Stimulated activated effector memory CD8-positive, alpha-beta T cell treated with anti-CD3 and anti-CD28 coated beads, Interleukin-12 subunit alpha, Interleukin-12 subunit beta, amount 100 ng/mL, for 72 hours (primary cell): ENCODE measurements at places on chromosomes 6 and 20.

DNA sequence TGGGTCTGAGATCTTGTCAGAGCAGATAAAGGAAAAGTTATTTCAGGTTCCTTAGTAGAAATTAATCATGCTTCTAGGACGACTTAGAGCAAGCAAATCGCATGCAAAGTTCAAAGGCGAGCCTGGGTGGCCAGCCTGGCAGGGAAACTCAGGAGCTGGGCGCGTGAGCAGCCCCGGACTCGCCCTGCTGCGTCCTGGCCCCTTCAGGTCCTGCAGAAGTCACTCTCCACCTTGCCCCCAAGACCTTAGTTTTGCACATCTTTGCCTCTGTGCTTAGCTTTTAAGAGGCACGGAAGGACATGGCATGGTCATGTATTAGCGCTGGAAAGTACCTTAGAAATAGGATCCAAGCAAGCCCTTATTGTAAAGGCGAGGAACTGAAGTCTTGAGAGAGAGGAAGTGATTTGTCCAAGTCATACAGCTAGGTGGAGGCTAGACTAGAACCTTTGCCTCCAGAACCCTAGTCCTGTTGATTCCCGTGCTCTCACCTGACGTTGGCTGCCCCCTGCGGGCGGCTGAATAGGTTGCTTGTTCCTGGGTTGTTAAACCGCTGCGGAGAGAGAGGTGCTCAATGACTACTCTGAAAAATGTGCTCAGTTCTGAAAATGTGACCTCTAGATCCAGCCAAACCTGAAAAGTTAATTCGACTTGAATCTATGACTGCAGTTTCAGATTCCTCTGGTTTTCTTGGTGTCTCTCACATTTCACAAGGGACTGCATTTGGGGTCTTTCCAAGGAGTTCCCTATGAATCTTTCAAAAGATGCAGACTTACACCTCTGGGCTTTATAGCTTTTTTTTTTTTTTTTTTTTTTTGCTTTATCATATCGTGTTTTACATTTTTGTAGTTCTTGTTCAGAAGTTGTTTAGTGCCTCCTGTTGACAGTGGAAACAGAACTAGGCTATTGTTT is 2.7 kb downstream of the MYB start:
- DNase-seq = peak; percentile 85

DNA sequence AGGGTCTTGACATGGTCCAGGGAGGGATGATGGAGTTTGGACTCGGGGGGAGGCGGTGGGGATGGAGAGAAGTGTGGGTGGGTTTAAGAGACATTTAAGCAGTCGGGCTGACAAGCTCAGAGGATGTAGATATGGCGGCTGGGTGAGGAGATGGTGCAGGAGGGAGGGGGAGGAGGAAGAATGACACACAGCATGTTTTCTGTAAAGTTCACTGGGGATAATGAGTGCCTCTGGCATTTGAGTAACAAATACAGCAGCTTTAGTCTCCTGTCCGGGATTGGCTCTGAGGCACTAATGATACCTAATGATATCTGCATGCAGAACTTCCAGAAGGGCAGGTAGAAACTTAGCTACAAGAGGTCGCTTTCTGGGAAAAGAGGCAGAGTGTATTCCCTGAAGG is 107.8 kb downstream of the DHX35 start:
- no peak for DNase-seq

GRCh38 chr6:68638230-68638900 is 3.3 kb downstream of the ADGRB3 start:
- no peak for DNase-seq

GRCh38 chr6:152575161-152575560 is 62.0 kb downstream of the SYNE1 start:
- no peak for DNase-seq

GRCh38 chr6:125339653-125340052 is 37.9 kb upstream of the HDDC2 start:
- DNase-seq = no peak

DNA sequence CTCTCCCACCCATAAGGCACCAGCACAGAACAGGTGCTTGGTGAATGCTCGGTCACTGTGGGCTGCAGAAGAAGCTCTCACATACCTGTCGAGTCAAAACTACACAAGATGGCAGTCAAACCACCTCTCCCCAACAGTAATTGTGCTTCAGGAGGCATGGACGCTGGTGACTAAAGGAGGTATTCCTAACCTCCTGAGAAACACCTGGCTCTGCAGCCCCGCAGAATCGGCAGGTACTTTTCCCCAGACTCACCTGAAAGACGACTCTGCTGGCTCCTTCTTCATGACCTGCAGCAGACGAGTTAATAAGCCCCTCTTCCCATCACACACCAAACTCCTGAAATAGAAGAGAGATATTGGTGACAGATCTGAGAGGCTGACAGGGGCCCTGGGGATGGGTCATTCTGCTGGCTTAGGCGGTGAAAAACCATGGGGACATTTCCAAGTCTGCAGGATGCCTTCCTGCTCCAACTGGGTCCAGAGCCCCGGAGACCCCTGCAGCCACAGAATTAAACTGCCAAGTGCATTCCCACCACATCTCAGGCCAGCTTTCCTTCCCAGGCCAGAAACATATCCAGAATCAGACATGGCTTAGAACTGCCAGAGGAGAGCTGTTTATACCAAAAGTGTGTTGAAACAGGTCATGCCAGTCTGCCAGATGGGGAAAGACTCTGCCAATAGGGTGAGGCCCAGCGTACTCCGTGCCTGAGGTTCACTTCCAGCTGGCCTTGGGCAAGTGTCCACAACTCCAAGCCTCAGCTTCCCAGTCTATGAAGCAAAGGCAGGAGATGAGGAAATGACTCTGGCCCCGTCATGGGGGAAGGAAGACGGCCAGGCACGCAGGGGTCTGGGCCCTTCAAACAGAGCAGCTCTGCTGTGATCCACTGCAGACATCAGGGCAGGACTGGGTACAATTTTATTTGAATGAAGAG is 53.0 kb downstream of the MYH7B start:
- no peak for DNase-seq

DNA sequence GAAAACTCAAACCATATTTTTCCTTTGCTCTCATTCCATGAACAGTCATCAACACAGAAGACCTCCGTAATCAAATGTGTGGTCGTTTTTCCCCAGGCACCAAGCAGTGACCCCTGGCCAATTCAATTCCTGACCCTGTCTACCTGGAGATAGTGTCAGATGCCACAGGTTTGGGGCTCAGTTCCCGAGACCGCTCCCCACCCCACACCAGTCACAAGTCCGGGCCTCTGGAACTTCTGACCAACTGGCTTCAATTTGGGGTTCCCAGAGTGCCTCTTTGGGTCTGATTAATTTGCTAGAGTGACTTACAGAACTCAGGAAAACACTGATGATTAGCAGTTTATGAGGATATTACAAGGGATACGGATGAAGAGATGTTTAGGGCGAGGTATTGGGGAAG is 6.0 kb downstream of the IGF2R start:
- no peak for DNase-seq

GRCh38 chr6:118787724-118788423 is 106.1 kb upstream of the ASF1A start:
- DNase-seq = no peak

DNA sequence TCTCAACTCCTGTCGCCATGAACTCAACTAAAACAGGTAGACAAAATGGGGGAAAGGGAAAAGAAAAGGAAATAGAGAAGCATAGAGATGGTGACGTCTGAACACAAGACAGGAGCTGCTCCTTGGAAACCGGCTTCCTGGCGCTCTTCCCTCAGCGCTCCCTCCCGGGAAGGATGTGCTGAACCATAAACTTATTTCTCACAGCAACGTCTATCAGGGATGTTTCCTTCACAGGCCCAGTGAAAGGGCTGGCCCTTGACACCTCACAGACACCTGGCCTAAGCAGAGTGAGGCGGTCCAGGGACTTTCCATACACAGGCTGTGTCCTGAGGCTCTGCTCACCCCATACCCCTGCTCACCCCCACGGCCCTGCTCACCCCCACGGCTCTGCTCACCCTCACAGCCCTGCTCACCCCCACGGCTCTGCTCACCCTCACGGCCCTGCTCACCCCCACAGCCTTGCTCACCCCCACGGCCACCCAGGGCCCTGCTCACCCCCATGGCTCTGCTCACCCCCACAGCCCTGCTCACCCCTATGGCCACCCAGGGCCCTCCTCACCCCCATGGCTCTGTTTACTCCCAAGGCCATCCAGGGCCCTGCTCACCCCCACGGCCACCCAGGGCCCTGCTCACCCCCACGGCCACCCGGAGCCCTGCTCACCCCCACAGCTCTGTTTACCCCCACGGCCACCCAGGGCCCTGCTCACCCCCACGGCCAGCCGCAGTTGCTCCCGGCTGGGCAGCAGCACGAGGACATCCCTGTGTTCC is 653 bp downstream of the FRMD1 start:
- no peak for DNase-seq
